ENCODE measurements at places on chromosomes 5 and 9.

GRCh38 chr9:71620331-71620730 is 148.0 kb downstream of the CEMIP2 start:
- no peak for DNase-seq

GRCh38 chr9:101028346-101029314 is at the start of gene PLPPR1:
Gene PLPPR1 (plus strand): TSS chr9:101028727.
- DNase-seq, result no peak

GRCh38 chr5:113474100-113474728 is 14.0 kb downstream of the MCC start:
- DNase-seq, result no peak

DNA sequence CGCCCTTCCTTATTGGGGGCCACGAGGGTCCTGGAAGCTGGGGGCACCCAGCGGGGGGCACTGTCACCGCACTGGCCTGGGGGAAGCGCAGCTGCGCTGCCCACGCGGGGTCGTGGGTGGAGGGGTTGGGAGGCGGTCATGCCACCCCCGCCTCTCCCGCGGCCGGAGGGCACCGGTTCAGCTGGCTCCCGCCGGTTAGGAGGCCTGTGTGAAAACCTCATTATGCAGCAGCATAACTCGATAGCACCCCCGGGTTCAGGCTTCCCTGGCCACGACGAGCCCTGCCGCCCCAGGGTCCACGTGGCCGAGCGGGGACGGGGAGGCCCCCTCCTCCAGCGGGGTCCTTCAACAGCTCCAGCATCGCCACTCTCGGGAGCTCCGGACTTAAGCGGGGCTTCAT is 91.2 kb upstream of the ERCC6L2 start:
- no peak for DNase-seq

DNA sequence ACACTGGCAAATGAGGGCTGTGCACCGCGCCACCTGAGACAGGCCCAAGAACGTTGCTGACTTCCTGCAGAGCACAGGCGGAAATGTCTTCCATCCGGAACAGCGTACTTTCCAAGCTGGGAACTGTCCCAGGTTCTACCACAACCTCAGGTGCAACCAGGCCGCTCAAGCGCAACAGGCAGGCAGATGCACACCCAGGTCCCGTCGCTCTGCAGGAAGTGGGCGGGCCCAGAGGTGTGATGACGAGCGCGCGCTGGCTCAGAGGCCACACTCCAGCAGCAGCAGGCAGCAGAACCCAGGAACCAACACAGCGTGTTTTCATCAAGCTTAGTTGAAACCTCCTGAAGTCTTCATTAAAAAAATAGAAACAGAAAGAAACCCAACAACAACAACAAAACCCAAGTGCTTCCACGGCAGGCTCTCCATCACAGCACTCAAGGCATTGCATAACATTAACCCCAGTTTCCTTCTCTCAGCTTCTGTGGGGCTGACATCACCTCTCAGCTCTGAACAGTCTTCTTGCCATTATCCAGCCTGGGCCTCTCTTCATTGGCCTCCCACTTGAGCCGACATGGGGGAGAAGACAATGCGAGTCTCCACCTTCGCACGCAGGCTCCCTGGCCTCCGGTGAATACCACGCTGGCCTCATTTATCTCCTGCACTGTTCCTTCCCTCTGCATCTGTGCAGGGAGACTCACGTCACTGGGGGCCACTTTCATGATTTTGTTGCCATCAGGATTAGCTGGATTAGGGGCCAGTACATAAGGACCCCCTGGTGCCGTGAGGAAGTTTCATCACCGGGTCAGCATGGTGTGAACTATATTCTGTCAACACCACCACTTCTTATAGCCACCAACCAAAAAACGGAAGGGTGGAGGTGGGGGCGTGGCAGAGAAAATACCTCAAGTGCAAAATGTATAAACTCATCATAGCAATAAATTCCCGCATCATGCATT is 22.1 kb downstream of the PTCH1 start:
- DNase-seq, result peak; percentile 91

All from activated CD4-positive, alpha-beta memory T cell treated with anti-CD3 and anti-CD28 coated beads for 36 hours (primary cell).